Spleen (tissue), 13 donors: ENCODE measurements at places on chromosomes 3 and 15.

DNA sequence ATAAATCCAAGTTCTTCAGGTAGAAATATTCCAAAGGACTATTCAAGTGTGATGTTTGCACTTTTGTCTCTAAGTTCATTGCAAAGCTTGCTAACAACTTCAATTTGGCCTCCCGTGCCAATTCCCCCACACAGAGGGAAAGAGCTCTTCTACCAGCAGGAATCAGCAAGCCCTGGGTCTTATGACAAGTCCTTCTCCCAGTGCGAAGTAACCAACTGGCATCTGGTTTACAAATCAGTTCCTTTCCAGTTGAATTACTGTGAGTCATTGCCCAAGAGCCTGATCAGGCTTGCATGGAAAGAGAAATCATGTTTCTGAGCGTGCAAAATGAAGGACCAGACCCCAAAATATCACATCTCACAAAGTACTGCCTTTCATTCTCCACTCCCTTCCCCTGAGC is 62.7 kb upstream of the SLCO3A1 start:
- H3K36me3 ChIP-seq = no peaks in the 10 kb centered on the region

DNA sequence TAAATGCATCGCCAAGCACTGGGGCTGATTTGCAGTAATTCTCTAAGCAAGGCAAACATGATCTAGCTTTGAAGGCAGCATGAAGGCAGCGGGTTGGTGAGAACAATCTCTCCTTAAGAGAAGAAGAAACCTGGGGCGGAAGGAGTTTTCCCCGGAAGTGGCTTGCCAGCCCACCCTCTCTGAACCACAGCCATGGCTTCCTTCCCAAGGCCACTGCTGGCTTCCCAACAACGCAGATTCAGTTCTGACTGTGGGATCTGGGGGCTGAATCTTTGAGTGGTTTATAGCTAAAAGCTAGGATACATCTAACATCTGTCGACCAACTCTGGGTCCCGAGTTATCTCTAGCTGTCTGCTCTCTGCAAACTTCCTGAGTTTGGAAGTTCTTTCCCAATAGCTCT is 4.3 kb upstream of the CPN2 start:
- H3K27ac ChIP-seq = no peak overlapping the region
- H3K4me3 ChIP-seq = no peak overlapping the region

DNA sequence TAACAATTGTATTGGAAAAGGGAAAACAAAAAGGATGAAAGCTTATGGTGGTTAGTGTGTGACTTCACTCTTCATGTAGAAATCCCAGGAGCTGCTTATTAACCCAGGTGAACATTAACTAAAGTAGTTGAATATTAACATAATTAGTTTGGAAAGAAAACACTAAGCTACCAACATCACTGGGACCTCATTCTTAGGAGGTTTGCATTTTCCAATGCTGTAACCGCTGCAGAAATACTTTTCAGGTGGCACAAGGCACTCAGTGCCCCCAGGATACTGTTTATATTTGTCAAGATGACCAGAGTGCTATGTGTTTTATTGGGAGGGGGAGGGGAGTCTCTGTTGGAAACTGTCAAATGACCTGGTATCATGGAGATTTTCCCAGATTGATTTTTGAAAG is 25.9 kb upstream of the VILL start:
- no peaks in the 10 kb centered on the region for H3K27me3 ChIP-seq
- H3K36me3 ChIP-seq = no peaks in the 10 kb centered on the region
- no peak overlapping the region for H3K27ac ChIP-seq
- H3K4me1 ChIP-seq = peaks cover 8% of the 10 kb centered on the region
- DNase-seq = no peak
- H3K4me3 ChIP-seq = no peak overlapping the region

DNA sequence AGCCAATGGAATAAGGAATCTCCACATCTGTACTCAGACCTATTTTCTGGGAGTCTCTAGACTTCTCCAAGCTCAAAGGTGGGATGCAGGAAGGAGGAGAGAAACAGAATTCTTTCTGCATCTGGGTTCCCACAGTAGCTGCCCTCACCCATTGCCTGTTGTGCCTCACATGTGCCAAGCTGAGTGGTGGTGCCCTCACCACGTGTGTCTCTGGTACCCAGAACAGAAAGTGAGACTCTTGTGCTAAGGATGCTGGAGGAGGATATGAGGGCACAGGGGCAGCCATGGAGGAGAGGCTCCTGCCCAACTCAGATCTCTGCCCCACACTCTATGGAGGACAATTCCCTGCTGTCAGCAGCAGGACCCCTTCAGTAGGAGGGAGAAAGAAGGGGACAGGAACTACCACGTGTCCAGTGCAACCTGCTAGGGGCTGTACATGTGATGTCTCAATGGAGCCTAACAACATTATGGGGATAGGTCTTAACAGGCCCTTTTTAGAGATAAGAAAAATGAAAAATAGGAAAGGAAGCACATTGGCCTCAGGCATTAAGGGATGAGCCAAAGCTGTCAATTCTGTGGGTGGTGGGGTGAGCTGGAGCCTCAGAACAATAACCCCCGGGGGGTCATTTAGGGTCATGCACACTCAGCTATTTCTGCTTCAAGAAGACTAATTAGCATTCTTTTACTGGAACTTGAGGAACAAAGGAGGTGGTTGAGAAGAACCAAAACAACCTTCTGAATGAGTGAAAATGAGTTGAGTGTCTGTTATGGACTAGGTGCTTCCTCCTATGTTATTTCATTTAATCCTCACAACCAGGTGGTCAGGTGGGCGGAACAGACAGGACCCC is 16.3 kb upstream of the NOX5 start:
- H3K27ac ChIP-seq = no peak overlapping the region
- H3K4me1 ChIP-seq = peaks cover 5% of the 10 kb centered on the region
- DNase-seq = no peak
- no peaks in the 10 kb centered on the region for H3K36me3 ChIP-seq
- no peaks in the 10 kb centered on the region for H3K27me3 ChIP-seq
